ENCODE measurements at places on chromosomes 13 and 19.

DNA sequence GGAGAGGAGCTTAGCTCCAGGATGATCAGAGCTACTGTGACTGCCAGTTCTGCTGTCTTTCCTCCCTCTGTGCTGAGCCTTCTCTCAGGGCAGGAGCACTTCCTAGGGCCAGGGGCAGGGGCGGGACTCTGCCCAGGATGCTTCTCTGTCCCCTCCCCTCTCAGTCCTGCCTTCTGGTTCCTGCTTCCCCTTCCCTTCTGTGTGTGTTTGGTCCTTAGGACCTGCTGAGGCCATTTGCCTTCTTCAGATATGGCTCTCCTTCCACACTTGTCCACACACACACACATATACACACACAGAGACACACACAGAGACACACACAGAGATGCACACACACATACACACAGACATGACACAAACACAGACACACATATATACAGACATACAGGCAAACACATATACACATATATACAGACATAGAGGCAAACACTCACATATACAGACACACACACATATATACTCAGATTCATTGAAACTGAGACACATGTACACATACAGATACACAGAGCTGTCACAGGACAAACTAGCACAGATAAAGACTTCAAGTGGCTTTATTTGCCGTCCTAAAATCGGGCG is 22.0 kb upstream of the CD177 start:
- no peak for DNase-seq

DNA sequence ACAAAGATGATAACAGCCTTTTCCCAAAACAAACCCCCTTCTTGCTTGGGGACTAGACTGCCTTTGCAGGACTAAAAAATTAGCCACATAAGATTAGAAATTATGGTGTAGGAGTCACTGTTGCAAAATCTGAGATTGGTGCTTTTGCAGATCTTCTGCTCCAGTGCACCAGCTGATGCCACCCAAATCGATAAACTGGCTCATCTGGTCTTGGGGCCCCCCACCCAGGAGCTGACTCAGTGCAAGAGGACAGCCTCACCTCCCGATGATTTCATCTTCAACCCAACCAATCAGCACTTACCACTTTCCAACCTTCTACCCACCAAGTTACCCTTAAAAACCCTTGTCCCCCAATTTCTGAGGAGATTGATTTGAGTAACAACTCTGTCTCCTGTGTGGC is 47.1 kb upstream of the PEPD start:
- DNase-seq: no peak

- no peak for DNase-seq
Measured at GRCh38 chr19:920051-920864, 3.1 kb downstream of the KISS1R start.

- DNase-seq: no peak
Measured at GRCh38 chr19:1854039-1854541, 5.8 kb upstream of the REXO1 start.

- no peak for DNase-seq
Measured at GRCh38 chr13:23949200-23949599, 51.9 kb upstream of the C1QTNF9B start.

DNA sequence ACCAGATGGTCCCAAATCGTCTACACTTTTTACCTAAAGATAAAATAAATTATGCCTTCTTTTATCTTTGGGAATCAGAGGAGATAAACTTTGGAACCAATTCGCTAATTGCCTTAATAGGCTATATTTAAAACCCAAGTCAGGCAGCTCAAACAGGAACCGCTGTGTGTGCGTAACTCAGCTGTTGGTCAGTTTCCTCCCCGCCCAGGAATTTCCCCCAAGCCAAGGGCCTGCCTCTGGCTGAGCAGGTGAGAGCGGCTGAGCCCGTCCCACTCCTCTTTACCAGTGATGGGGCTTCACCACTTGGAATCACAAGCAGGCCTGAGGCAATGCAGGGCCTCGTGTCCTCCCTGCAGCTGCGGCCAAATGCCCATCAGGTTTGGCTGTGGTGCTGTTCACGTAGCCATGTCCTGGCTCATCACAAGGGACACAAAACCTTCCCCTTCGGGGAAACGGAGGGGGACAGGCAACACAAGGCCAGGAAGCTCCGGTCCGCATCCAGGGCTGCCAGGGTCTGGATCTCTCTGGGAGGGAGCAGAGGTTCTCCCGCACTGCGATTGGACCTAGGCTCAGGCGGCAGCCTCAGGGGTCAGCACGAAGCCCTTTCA is 503 bp upstream of the SLC7A9 start:
- no peak for DNase-seq

DNA sequence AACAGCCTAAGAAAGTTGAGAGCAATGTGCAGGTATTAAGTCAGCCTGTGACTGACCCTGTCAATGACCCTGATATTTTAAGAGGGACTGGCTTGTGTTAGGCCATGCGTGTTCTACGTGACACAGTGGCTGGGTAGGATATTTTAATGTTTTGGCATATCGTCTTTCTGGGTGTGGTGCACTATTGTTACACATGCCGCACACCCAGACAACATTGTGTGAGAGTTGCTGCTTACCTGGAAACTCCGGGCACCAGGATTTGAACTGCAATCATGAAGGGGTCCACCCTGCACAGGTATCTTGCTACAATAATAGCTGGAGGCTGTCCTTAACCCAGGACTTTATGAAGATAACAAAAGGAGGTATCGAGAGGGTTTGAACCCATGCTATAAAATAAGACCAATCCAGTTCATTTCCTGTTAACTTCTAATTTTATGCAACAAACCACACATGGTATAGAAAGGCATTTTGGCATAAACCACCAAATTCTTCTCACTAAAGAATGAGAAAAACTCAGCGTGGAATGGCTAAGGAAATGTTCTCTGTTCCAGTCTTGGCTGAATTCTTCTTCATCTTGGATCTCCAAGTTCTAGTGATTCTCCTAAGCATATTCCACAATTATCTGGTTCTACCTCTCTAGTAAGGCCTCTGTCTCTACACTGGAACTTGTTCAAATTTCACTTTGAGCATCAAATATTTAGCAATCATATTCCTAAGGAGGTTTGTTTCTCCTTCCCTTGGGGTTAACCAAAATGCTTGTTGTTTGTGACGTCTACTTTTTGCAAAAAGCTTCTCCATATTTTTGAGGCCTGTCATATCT is 38.7 kb upstream of the POMP start:
- no peak for DNase-seq

GRCh38 chr19:38674388-38675171 is 27.1 kb downstream of the ACTN4 start:
- DNase-seq: no peak

GRCh38 chr13:32829269-32829668 is 187.0 kb upstream of the KL start:
- DNase-seq: no peak

DNA sequence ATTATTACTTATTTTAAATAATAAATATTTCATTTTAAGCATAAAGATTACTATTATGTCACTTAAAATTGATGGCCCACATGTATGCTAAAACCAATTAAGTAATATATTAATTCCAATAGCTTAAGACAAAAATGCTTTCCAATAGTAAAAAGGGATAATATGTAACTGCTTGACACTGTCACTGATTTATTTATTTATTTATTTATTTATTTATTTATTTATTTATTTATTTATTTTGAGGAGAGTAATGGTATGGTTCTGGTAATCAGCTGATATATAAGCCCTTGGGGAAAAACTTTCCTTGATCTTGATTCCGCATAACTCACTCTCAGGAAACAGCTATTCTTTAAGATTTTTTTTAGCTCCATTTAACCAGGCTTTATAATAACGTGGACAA is 903.0 kb upstream of the ATXN8OS start:
- DNase-seq: no peak

- peak; percentile 45 for DNase-seq
Measured at GRCh38 chr19:14333101-14333871, 48.0 kb upstream of the ADGRE5 start.

DNA sequence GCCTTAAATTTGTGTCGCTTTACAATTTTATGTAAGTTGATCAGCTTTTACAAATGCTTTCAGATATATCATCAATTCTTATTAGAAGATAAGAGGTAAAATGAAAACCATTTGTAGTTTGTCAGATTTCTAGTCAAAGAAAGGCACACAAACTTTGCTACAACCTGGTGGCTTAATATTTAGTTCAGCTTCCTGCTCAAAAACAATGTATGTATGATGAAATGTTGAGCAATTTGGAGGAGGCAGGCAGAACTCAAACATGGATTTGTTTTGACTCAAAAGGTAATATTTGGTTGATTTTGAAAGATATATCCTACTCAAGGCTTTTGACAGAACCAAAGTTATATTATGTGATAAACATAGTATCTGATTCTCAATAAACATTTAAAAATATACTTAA is 24.2 kb downstream of the NEK5 start:
- no peak for DNase-seq

GRCh38 chr19:38333245-38333644 is 2.4 kb upstream of the CATSPERG start:
- DNase-seq: no peak
